ENCODE measurements at places on chromosomes 3 and 15.

DNA sequence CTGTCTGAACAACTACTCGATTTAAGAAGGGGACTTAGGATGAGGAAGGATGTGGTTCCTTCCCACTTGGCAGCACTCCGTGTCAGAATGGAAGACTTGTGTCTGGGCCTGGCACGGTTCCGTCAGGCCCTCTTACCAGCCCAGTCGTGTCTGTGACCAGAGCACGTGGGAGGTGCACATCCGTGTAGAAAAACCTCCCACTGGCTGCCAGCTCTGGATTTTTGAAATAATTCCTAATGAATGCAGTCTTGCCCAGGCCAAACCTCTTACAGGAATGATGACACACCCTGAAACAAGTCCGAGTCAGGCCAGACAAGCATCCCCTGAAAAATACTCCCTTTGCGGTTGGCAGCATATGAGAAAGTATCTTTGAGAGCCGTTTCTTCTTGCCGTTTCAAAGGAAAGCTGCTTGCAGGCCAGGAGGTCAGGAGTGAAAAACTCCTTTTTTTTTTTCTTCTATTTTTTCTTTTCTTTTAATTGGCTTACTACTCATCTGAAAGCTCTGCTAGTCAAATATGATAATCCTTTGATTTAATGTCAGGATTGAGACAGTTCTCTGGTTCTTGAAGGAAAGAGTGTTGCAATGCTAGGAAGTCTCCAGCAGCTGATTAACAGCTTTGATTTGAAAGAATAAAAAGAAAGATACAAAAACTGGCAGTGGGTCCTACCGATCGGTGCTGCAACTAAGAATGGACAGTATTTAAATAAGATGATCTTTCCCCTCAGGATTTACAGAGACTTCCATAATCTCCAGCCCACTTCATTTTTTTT is 19.8 kb downstream of the IL1RAP start:
- no peak for DNase-seq

- DNase-seq = no peak
Observed at GRCh38 chr3:125443923-125444322, 68.8 kb upstream of the ZNF148 start.

- no peak for DNase-seq
Observed at GRCh38 chr3:175988401-175988800, 1129.3 kb downstream of the NAALADL2 start.

DNA sequence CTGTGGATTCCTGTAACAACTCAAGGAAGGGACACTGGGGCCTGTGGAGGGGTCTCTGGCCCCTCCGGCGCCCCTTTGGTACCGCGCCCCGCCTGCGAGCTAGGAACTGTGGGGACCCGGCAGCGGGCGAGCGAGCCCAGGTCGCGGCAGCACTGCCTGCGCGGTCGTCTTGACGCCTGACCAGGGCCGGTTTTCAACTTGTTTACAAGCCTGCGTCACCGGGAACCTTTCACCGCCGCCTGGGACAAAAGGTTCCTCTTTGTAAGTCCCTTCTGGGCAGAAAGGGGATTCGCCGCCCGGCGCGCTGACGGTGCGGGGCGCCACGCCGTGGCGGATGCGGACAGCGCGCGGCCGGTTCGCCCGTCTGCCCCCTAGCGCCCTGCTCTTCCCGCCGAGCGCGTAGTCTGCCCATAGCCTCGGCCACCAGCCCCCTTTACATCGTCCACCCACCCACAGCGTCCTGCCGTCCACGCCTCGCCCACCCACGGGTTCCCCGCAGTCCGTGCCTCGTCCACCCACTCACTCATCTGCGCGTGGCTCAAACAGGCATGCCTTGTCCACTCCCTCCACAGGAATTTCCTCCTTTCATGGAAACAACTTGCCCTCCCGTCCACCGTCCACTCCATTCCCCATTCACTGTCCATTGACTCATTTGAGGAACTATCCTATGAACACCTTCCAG is 5.5 kb upstream of the CFAP100 start:
- peak; percentile 92 for DNase-seq
